Activated naive CD8-positive, alpha-beta T cell treated with anti-CD3 and anti-CD28 coated beads, Interleukin-2, amount 10 ng/mL, durations not matched to agents 7 days and 5 days (primary cell): ENCODE measurements at places on chromosomes 2 and 18. TPM values are rescaled to one million over a fixed set of nuclear protein-coding genes. Genes with fewer than 3 reads are reported as not detected.

Gene NYAP2
- not detected for total RNA-seq

Gene TMEM198
- total RNA-seq: 0.85 TPM

Gene PRSS56
- not detected for total RNA-seq

Gene SAG
- 0.45 TPM for total RNA-seq

Gene TMEM214
- 68.1 TPM for total RNA-seq

Gene SPATA3
- not detected for total RNA-seq

Gene CFAP210
- not detected for total RNA-seq

Gene CCDC195
- not detected for total RNA-seq

Gene CD207
- total RNA-seq: not detected

Gene LAMA1
- total RNA-seq: not detected

Gene MAPK4
- not detected for total RNA-seq

Gene HSBP1L1
- total RNA-seq: 18.0 TPM

Gene PAIP2B
- 4.2 TPM for total RNA-seq

DNA sequence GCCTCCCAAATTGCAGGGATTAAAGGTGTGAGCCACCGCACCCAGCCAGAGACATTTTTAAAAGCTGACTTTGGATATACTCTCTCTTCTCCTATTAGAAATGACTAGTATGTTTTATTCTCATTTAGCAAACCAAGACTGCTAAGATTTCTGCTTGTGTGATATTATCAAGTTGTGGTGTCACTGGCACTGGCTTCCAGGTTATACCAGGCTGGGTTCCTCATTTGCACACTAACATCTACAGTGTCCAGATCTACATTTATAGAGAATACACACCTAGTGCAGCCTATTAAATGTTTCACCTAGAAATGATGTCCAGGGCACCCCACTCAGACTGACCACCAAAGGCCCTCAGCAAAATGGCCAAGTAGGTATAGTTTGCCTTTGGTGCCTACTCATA is 265.3 kb upstream of the STON1 start:
- no peak for DNase-seq
- no peak overlapping the region for H3K27ac ChIP-seq
- H3K4me1 ChIP-seq: peaks cover 3% of the 10 kb centered on the region
- H3K27me3 ChIP-seq: peaks cover 5% of the 10 kb centered on the region
- H3K4me3 ChIP-seq: no peak overlapping the region

- no peaks in the 10 kb centered on the region for H3K36me3 ChIP-seq
- no peaks in the 10 kb centered on the region for H3K27me3 ChIP-seq
- no peak overlapping the region for H3K4me3 ChIP-seq
- no peak for DNase-seq
- H3K27ac ChIP-seq: no peak overlapping the region
Measured at GRCh38 chr2:109499566-109499965, 114.2 kb downstream of the SEPTIN10 start.

- H3K27me3 ChIP-seq: peaks cover 23% of the 10 kb centered on the region
- DNase-seq: no peak
- no peaks in the 10 kb centered on the region for H3K4me1 ChIP-seq
Measured at GRCh38 chr2:205646680-205647079, 35.6 kb upstream of the NRP2 start.

DNA sequence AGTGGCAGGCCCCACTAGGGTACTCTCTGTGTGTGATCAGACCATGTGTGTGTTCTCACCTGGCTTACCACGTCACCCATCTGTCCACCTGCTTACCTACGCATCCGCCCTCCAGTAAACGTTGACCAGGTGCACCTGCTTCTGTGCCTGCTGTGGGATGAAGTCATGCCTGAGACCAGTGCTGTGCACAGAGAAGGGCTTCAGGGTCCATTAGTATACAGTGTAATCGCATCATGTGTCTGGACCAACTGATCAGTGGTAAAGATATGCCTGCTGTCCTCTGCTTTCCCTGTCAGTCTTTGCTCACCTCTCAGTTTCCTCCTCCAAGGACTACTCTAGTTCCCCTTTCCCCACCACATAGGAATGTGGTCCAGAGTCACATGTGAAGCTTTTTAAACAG is 109.3 kb downstream of the FHOD3 start:
- no peak for DNase-seq
- H3K4me1 ChIP-seq: no peaks in the 10 kb centered on the region
- H3K27me3 ChIP-seq: no peaks in the 10 kb centered on the region

DNA sequence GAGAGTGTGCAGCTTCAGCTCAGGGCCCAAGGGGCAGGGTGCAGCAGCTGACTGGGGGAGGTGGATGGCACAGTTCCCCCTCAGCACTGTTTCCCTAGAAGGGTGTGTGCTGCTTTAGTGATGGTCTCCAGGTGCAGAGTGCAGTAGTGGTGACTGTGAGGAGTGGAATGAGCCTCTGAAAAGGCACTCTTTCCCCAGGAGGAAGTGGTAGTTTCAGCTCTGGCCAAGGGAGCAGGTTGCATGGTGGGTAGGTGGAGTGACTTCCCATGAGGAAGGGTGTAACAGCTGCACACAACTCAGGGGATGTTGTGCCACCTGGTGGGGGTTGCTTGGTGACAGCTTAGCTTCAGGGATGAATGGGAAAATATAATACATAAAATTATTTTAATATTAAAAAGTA is 251.5 kb upstream of the NXPH2 start:
- no peaks in the 10 kb centered on the region for H3K36me3 ChIP-seq
- no peak for DNase-seq
- H3K4me3 ChIP-seq: no peak overlapping the region
- no peaks in the 10 kb centered on the region for H3K27me3 ChIP-seq
- no peaks in the 10 kb centered on the region for H3K4me1 ChIP-seq

DNA sequence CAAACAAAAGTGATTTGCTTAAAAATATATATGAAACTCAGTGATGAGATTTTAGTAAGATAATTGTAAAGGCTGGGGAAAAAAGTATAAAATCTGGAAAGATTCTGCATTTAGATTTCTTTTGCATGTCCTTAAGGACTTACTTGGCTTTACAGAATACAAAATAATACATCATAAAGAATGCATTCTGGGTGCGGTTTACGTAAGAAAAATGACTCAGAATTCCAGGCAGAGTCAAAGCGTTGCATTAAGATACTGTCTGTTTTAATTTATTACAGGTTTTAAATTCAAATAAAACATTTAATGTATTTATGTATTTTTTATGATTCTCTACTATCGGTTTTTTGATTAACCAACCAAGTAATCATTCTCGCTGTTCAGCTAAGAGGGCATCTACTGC is 178.0 kb downstream of the SH3BP4 start:
- H3K27me3 ChIP-seq: peaks cover 22% of the 10 kb centered on the region
- no peak overlapping the region for H3K4me3 ChIP-seq
- H3K27ac ChIP-seq: no peak overlapping the region
- DNase-seq: no peak
- H3K4me1 ChIP-seq: no peaks in the 10 kb centered on the region

DNA sequence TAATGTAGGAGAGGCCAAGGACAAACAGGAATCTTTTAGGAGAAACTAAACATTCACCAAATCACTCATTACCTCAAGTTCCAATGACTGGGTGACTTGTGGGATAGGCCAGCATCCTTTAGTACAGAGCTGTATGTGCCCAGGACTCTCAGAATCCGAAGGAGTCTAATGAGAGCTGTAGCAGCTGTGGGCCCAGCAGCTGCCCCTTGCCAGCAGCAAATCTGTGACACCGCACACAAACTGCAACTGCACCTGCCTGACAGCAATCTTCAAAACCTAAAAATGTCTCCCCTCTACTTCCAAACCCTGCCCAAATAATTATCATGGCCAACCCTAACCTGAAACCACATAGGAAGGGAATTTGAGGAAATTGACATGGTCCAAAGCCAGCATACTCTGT is 44.5 kb upstream of the ACVR2A start:
- H3K4me1 ChIP-seq: peaks cover 6% of the 10 kb centered on the region
- H3K36me3 ChIP-seq: no peaks in the 10 kb centered on the region
- DNase-seq: no peak
- H3K4me3 ChIP-seq: no peak overlapping the region
- H3K27ac ChIP-seq: no peak overlapping the region

DNA sequence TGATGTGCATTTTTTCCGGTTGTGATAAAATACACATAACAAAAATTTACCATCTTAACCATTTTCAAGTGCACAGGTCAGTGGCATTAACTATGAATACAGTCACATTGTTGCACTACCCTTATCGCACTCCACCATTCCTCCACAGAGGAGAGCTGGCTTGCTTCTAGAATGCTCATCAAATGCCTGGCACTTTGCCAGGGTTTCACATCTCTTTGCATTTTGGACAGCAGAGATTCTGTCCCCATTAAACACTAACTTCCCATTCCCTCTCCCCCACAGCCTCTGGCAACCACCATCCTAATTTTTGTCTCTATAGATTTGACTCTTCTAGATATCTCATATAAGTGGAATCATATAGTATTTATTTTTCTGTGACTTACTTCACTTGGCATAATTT is 165.0 kb downstream of the ASB1 start:
- no peak overlapping the region for H3K27ac ChIP-seq
- H3K4me3 ChIP-seq: no peak overlapping the region
- H3K27me3 ChIP-seq: no peaks in the 10 kb centered on the region
- no peaks in the 10 kb centered on the region for H3K36me3 ChIP-seq

DNA sequence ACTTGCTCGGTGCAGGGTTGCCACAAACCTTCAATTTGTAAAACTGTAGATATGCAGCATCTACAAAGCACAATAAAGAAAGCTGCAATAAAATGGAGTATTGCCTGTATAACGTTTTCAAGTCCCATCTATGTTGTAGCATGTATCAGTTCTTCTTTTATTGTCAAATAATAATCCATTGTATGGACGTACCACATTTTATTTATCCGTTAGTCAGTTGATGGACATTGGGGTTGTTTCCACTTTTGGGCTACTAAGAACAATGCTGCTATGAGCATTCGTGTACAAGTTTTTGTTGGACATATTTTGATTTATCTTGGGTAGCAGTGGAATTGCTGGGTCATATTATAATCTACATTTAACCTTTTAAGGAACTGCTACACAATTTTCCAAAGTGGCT is 240.7 kb upstream of the SIX3 start:
- no peaks in the 10 kb centered on the region for H3K36me3 ChIP-seq
- no peaks in the 10 kb centered on the region for H3K4me1 ChIP-seq
- H3K27ac ChIP-seq: no peak overlapping the region
- H3K4me3 ChIP-seq: no peak overlapping the region
- no peak for DNase-seq

DNA sequence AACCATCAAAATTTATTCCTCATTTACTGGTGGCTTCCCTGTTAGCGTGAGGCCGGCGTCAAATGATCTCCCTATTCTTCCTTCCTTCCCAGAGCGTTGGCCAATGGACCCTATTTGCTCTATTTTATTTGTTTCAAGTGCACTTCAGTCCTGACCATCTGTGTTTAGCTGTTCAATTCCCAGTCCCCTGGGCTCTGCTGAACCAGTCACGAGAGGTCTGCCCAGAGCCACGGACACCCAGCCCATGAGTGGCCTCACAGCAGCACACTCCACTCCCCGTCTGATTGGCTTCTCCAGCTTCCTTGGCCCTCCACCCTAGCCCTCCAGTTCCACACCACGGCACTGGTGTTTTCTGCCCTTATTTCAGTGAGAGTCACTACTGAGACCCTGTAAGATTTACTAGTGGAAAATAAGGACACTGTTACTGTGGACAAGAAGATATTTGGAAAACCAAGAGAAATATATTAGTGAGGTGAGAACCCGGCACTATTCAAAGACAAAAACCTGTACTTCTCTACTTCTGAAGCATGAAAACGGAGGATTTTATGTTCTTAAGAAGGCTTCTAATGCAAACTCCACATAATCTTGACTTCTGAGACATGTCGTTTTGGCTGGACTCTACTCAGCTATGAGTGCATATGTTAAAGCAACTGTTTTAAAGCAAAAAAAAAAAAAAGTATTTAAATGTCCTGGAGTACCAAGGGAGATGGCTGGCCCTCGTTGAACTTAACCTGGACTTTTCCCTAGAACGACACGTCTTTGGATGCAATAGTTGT is 86.6 kb downstream of the COL6A3 start:
- H3K27me3 ChIP-seq: peaks cover 2% of the 10 kb centered on the region
- no peaks in the 10 kb centered on the region for H3K36me3 ChIP-seq
- H3K4me1 ChIP-seq: no peaks in the 10 kb centered on the region
- H3K27ac ChIP-seq: no peak overlapping the region
- DNase-seq: no peak

GRCh38 chr2:37230581-37230980 is 815 bp downstream of the CEBPZ start:
- H3K27ac ChIP-seq: no peak overlapping the region
- DNase-seq: no peak
- no peaks in the 10 kb centered on the region for H3K27me3 ChIP-seq
- H3K4me3 ChIP-seq: no peak overlapping the region
- H3K4me1 ChIP-seq: peaks cover 24% of the 10 kb centered on the region

DNA sequence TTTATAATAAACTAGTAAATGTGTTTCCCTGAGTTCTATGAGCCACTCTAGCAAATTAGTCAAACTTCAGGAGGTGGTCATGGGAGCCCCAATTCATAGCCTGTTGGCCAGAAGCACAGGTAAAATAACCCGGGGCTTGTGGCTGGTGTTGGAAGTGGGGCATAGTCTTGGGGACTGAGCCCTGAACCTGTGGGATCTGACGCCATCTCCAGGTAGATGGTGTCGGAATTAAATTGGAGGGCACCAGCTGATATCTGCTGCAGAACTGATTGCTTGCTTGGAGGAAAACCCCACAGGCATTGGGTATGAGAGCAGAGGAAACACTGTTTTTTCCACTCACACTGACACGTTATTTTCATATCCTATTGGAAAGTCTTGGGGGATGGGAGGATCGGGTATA is 14.1 kb downstream of the NMS start:
- no peaks in the 10 kb centered on the region for H3K4me1 ChIP-seq
- H3K4me3 ChIP-seq: no peak overlapping the region
- no peak overlapping the region for H3K27ac ChIP-seq
- no peaks in the 10 kb centered on the region for H3K27me3 ChIP-seq
- H3K36me3 ChIP-seq: no peaks in the 10 kb centered on the region

DNA sequence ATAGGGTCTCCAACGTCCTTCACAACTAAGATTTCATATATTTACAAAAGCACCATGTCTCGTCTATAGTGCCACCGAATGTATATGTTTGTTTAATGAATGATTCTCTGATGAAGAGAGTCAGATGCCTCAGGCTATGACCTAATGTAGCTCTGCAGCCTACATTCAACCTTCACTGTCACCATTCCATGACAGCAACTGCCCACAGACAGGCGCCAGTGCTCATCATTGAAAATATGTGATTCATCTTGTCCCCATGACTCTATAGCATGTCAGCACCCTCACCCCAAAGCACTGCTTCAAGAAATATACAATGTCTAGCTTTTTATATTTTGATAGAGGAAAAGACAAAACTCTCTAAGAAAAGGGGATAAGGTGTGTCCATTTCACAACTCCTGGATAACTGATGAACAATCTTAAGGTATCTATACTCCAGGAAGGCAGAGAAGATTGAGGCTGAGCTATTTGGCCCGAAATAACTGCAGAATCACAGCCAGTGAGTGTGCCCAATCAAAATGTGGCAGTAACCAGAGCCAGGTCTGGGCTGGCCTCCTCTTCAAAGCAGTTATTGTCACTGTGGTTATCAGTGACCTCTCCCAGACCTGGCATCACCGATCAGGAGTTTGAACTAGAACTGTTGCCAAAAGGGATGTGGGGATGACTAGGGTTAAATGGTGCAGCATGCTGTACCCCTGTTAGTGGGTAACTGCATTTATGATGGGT is 246.6 kb downstream of the SETBP1 start:
- no peaks in the 10 kb centered on the region for H3K4me1 ChIP-seq
- DNase-seq: no peak
- no peaks in the 10 kb centered on the region for H3K36me3 ChIP-seq
- H3K27ac ChIP-seq: no peak overlapping the region
- peaks cover 5% of the 10 kb centered on the region for H3K27me3 ChIP-seq
- no peak overlapping the region for H3K4me3 ChIP-seq

- no peaks in the 10 kb centered on the region for H3K4me1 ChIP-seq
- H3K36me3 ChIP-seq: peaks cover 2% of the 10 kb centered on the region
- H3K27ac ChIP-seq: no peak overlapping the region
- H3K4me3 ChIP-seq: no peak overlapping the region
- H3K27me3 ChIP-seq: no peaks in the 10 kb centered on the region
Measured at GRCh38 chr2:163527381-163527780, 208.4 kb downstream of the FIGN start.
